Activated CD4-positive, alpha-beta T cell treated with anti-CD3 and anti-CD28 coated beads, Interleukin-2, amount 50 U/mL, for 1 hour (primary cell): ENCODE measurements at places on chromosomes 4 and X.

GRCh38 chr4:122895336-122895995 is 26.9 kb downstream of the NUDT6 start:
- no peak for DNase-seq

- DNase-seq: no peak
Measured at GRCh38 chr4:186161138-186161537, 30.2 kb upstream of the CYP4V2 start.

DNA sequence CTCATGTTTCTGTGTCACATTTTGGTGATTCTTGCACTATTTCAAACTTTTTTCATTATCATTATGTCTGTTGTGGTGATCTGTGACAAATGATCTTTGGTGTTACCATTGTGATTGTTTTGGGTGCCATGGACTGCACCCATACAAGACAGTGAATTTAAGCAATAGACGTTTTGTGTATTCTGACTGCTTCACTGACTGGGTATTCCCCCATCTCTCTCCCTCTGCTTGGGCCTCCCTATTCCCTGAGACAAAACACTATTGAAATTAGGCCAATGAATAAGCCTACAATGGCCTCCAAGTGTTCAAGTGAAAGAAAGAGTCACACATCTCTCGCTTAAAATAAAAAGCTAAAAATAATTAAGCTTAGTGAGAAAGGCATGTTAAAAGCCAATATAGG is 60.2 kb downstream of the BANK1 start:
- DNase-seq: no peak

GRCh38 chr4:78357122-78357521 is 194.4 kb upstream of the ANXA3 start:
- no peak for DNase-seq

DNA sequence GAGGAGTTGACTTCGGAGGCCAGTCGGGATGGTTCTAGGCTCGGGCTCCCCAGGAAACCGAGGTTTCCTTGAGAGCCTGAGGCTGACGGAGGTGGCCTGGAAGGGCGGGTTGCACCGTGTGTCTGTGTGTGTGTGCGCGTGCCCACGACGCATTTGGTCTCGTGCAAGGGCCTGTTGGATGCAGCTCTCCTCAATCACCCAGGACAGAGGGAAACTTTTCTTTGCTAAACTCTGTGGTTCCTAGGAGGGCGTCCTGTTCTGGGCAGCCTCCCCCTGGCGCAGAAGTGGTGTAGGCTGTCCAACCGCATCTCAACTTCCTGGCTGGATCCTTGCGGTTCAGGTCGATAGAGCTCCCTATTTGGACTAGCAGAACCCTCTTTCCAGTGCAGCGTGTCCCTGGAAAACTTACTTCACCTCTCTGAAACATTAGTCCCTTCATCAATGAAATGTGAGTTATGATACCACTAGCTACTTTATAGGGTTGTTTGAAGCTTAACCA is 973 bp downstream of the STK32B start:
- DNase-seq: no peak

GRCh38 chr4:81470456-81471297 is 1.0 kb downstream of the RASGEF1B start:
- DNase-seq: peak; percentile 36

DNA sequence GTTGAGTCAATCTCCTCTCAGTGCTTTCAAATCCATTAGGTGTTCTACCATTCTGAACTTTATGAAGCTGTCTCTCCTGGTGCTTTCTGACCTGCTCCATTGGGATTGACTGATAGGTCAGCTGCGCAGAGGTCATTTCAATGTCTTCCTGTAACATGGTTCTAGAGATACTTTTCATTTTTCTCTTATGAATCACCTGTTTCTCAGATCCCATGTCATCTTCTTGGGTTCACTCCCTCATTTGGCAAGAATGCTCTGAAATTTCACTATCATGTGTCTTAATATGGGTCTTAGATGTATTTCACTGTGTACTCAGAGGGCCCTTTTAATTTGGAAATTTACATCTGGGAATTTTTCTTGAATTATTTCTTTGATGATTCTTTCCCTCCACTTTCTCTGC is 13.8 kb upstream of the PGM2 start:
- DNase-seq: no peak

- no peak for DNase-seq
Measured at GRCh38 chr4:112726041-112726440, 89.1 kb downstream of the LARP7 start.

- no peak for DNase-seq
Measured at GRCh38 chrX:75154871-75155270, 1.2 kb downstream of the ABCB7 start.

GRCh38 chr4:39061457-39061856 is 575 bp upstream of the KLHL5 start:
- DNase-seq: no peak

DNA sequence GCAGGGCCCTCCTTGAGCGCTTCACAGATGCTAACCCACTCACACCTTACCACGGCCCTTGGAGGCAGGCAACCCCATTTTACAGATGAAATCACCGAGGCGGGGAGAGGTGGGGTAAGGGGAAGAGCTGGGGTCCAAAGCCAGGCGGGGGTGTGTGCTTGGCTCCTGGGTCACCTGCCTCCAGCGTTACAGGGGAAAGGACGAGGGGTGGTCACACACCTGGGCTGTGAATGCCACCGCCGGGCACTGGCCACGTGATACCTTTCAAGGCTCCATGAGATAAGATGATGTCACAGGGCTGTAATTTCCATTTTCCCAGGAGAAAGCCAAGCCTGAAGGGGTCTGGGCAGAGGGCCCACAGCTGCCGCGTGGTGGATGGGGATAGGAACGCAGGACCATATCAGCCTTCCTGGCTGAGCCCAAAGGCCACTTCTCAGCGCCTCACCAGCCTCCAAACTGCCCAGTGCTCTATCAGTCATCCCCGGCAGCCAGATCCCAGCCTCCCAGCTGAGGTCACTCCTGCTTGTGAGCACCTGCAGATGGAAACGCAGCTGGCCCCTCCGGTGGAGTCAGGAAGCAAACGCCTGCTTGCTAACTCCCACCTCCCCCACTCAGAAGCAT is 62.4 kb upstream of the CRMP1 start:
- no peak for DNase-seq

DNA sequence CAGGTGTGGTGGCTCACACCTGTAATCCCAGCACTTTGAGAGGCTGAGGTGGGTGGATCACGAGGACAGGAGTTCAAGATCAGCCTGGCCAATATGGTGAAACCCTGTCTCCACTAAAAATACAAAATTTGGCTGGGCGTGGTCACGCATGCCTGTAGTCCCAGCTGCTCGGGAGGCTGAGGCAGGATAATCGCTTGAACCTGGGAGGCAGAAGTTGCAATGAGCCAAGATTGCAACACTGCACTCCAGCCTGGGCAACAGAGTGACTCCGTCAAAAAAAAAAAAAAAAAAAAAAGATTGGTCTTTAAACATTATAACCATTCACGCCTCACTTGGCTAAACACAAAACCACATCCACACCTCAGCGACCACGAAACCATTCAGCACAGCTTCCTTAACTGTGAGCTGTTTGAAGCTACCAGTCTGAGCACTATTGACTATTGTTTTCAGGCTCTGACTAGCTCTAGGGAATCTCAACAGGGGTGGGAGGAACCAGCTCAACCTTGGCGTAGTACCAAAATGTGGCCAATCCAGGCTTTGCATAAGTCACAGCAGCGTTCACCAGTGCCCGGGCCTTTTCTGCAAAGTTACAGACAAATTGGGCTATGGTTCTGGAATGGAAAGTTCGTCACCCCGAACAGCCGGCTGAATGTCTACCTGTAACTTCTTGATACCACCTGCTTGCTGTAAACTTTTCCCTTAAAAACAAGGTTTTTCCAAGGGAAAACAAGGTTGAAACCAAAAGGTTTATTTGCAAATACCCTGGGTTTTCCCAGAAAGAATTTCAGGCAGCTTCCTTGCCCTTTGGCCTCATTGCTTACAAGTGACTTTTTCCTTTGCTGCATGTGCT is 73.6 kb upstream of the DHX15 start:
- no peak for DNase-seq

DNA sequence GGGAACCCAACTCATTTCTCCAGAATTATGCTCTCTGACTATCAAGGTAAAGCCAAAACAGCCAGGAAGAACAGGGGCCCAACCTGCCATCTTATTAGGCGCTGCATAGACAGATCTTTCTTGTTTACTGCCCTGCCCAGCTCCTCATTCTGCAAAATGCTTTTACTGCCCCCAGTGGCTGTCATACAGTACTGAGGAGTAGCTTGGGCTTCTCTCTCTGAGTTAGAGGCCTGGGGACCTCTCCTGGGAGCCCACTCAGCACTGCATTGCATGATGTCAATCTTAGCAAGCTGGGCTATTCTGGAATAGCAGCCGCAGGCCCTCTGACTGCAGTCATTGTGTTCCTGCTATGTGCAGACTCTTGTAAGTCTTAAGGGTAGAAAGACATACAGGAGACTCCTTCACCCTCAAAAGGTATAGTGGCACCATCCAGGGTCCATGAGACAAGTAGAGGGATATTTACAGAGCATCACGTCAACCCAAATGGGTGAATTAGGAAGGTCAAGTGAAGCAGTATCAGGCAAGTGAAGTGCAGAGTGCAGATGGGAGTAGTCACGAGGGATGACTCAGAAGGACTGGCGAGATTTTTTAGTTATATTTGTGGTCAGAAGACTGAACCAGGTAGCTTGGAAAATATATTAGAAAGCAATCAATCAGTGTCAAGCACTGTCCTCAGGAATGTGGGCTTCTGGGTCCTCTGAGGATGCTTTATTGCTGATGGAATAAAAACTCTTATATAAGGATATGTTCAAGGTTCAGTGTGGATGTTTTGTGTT is 294.1 kb upstream of the SFRP2 start:
- no peak for DNase-seq

DNA sequence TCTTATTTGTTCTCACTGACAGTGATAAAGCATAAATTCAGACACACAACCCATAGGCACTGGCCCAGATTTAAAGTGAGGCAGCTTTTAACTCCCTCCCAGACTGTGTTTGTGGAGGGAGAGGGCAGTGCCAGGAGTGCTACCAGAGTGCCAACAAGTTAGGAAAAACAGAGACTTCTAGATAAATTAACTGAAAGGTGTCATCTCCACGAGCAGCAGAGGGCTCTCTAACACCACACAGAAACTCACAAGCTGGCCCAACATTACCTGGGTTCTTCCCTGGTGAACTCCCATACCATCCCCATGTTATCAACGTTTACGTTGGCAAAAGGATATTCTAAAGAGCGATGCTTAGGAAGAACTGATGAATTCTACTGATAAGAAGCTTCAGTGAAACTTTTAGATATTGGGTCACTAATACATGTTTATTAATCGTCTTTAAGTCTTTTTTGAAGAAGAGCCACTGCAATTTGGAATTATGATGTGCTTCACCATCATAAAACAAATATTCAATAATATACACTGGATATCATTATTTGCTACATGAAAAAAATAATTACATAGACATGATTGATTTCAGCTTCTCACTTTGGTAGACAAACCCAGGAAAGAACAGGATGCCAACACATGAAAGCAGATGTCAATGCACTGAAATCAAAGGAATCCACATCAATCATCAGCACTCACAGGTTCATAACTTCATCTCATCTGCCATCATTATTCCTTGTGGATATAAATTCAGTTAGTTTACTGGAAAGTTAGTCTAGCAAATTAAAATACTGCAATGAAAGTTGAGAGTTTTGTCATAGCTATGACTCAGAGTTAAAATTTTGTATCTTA is 121.2 kb upstream of the NAP1L5 start:
- peak; percentile 52 for DNase-seq

DNA sequence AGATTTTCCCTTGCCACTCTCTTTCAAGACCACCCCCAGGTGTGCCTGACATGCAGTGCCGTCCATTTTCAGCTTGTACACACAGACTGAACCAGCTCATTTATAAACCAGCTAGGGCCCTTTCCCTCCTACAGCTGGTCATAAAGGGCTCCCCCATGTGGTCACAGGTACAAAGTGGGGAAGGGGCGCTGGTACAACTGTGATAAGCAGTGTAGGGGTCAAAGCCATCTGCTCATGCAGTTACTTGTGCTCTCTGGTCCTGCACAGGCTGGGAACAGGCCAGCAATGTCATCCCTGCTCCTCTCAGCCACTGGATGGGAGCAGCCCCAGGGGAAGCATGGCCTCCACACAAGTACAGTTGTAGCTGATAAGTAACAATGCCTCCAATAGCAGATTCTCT is 20.6 kb downstream of the GABRQ start:
- no peak for DNase-seq

DNA sequence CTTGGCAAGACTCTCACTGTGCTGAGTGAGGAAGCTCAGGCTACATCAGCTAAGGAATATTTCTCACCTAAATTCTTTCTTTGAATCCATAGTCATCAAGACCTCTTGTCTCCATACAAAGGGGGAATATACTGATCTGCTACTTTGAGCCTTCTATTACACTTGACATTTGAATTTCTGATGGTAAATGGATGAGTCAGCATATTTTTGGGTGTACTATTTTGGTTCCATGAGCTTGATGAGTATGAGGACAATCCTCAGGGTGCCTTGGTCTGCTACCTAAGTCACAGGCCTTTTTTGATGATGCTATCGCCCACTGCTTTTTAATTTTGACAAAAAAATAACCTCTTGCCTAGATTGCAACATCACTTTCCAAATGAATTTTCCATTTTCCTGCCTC is 415.7 kb downstream of the PPP1R2C start:
- DNase-seq: no peak

DNA sequence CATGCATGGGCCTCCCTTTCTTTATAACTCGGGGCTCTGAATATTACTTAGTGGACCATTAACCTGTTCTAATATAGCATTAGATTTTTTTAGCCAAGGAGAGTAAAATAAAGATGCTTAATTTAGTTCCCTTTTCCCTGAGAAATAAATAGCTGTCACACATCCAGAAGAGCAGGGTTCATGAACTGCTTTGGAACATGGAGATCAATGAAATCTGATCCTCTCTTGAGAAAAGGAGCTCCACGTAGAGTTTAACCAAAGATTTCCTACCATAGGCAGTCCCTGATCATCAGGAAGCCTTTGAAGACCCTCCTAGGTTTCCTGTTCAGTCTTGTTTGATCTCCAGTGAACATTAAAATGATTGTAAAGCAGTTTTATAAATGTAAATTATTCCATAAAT is 8.5 kb upstream of the PCDH19 start:
- DNase-seq: no peak

DNA sequence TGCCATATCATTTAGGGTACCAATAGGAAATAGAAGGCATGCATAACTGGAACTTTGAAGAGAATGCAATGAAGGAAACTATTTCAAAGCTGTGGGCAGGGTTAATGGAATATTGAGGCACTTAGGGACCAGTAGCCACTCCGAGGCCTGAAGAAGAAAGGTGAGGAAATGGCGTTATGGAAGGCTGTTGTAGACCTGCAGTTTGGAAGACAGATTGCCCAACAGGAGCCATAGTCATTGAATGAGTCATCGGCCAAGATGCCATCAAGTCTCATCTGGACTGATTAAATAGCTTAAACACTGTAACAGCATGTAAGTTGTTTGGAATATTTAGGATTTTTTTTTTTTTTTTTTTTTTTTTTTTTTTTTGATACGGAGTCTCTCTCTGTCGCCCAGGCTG is 11.6 kb downstream of the CXCL13 start:
- DNase-seq: no peak

DNA sequence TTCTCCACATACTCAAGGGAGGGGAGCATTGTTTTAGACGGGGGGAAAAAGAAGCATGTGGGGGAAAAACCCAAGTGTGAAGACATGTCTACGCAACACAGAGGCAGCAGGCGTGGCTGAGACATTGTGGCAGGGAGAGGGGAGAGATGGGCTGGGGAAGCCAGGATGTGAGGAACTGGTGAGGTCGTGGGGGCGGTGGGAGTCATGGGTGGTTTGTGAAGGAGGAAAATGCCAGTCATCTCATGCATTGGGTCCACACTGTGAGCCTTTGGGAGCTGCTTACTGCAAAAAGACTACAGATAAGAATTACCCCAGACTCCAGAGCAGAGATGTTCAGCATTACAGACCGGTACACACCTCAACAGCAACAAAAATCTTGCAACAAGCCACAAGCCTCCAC is 2.1 kb downstream of the JAKMIP1 start:
- no peak for DNase-seq
